Fibroblast of skin of back (primary cell): ENCODE measurements at places on chromosomes 7 and 10.

- DNase-seq: peak; percentile 49
Observed at GRCh38 chr7:37208528-37208927, 240.1 kb downstream of the ELMO1 start.

DNA sequence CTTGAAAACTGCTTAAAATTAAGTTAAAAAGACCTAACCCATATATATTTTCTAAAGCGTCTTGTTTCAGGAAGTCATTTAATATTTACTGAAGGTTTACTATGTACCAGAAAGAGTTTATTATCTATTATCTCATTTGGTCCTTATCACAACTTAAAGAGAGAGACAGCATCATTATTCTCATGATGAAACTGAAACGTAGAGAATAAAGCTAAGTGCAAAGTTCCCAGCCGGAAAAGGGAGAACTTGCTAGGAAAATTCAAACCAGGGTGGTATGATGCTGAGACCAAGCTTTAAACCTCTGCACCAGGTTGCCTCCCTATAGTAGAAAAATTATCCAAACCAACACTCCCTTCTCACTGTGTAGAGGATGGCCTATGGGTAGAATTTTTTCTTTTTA lies 207.7 kb upstream of the BMPER start:
- no peak for DNase-seq

DNA sequence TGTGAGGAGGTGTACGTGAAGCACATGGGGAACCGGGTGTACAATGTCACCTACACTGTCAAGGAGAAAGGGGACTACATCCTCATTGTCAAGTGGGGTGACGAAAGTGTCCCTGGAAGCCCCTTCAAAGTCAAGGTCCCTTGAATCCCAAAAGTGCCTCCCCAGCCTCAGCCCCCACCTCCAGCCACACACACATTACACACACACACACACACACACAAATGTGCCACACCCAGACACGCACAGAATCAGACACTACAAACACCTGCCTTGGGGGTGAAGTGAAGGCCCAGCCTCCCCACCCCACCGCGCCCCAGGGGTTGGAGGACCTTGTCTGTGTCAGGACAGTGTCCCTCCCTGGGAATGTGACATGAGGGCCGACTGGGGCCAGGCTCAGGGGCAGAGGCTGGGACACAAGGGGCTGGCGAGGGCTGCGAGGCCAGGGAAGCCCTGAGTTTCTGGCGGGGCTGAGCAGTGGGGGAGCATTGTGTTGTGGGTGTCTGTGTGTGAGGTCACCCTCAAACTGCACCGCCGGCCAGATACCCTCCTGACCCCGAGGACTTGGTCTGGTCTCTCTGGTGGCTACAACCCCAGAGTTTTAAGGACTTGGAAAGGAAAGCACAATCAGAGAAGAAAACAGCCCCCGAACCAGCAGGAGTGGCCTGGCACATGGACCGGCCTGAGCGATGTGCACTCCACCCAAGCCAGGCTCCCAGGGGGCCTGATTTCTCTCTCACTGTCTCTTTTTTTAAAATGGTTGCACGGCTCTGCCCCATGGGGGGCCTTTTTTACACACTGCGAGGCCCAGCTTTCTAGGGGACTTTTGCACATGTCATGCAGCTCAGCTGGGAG lies 4.0 kb upstream of the ATP6V1F start:
- DNase-seq: no peak

- no peak for DNase-seq
Observed at GRCh38 chr10:129353101-129353500, 113.9 kb upstream of the MGMT start.

GRCh38 chr7:7178906-7179305 lies 3.4 kb upstream of the C1GALT1 start:
- DNase-seq: no peak

DNA sequence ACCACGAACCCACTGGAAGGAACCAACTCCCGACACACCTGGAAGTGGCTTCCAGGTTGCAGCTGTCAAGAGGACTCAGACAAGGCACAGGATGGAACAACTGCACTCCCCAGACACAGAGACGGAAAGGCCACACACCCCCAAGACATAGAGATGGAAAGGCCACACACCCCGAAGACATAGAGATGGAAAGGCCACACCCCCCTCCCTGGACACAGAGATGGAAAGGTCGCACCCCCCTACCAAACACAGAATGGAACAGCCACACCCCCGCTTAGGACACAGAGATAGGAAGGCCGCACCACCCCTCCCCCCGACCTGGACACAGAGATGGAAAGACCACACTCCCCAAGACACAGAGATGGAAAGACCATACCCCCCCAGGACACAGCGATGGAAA lies 7.6 kb downstream of the ZNF511 start:
- DNase-seq: no peak

DNA sequence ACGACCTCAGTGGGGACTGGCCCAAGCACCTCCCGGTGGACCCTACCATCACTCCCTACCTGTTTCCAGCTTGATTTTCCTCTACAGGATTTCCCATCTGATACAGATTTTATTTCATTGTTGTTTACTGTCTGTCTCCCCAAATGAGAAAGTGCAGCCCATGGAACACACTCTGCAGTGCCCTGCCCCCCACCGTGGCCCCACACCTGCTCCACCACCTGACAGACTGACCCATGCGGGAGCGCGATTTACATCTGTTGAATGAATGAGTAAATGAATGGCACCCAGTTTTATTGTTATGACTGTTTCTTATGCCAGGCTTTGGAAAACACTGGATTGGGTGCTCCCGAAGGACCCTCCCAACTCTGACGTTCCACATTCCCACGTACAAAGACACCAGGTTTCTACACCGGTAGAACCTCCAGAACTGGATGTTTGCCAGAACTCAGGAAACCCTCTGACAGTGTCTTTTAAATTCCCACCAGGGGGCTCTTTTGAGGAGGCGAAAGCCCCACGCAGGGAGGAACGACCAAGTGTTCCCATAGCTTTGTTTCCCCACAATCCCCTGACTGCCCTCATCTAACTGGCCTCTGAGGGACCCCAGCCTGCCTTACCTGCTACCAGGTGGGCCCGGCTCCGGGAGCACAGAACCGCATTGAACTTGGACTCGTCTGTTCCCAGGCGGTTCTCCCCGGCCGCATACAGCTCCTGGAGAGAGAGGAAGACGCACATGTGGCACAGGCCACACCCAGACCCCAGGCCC lies 29.0 kb downstream of the PLAC9 start:
- no peak for DNase-seq

- DNase-seq: no peak
Observed at GRCh38 chr10:96803288-96803664, 28.8 kb upstream of the LCOR start.

GRCh38 chr10:80322711-80323110 lies 33.3 kb upstream of the MAT1A start:
- DNase-seq: no peak

GRCh38 chr7:140631602-140632001 lies 9.0 kb downstream of the DENND2A start:
- DNase-seq: no peak

DNA sequence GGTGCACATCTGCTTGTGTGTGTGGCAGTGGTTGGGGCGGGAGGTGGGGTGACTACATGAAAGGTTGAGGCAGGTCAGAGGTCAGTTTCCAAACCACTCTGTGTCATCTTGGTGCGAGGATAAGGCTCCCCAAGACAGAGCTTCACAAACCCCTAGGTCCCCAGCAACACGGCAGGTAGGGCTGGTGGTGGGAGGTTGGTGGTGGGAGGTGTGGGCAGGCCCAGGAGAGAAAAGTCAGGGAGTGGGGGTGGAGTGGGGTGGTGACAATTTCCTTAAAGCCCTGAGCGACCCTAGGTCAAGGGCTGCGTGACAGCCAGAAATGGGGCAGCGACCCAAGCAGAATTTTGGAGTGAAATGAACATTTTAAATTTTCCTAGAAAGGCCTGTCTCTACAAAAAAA lies 1.6 kb upstream of the STRA8 start:
- DNase-seq: no peak

DNA sequence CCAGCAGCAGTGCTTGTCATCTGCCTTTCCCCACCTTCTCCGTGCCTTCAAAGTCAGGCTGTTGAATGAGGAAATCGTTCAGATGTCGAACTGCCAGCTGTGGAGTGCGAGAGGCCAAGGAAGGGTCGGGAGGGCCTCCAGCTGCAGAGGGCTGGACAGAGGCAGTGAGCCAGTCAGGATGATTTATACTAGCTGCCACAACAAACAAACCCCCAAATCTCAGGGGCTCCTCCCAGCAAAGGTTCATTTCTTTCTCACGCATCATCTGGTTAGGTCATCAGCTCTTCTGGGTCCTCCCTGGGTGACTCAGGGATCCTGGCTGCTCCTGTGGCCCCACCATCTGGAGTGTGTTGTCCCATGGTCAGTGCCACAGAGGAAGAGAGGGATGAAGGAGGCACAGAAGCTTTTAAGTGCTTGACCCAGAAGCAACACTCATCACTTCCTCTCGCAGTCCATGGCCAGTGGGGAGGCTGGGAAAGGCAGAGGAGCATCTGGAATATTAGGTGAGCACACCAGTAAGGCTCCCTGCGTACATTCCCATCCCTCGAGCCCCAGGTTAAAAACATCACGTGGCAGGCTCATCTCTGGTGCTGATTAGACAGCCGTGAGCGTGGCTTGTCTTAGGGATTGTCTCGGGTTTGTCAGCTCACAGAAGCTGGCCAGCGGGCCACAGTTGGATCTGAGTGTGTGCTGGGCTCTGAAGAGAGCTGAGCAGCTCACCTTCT lies 140.7 kb downstream of the RGS10 start:
- peak; percentile 98 for DNase-seq

- DNase-seq: no peak
Observed at GRCh38 chr10:70364772-70365091, 17.7 kb downstream of the LRRC20 start.

DNA sequence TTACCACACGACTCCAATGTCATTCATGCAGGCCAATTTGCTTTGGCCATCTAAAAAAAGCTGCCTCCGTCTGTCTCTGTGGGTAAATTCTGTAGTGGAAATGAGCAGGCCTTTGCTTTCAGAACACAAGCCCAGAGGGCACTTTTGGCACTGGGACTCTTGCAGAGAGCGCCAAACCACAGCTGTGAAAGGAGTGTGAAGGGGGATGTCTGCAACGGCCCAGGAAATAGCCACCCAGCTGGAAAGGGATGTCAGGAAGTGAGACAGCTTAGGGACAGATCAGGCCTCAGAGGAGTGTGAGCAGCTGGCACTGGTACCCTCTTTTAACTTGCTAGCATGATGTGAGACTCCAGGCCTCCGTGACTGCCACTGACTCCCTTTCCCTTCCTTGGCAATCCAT lies 152.4 kb downstream of the DKK1 start:
- DNase-seq: peak; percentile 42

GRCh38 chr10:88793712-88794299 lies 8.7 kb upstream of the LIPM start:
- peak; percentile 60 for DNase-seq

- no peak for DNase-seq
Observed at GRCh38 chr10:127855976-127856375, 36.8 kb downstream of the CLRN3 start.

GRCh38 chr7:4993471-4993870 lies 34.5 kb upstream of the MMD2 start:
- no peak for DNase-seq

DNA sequence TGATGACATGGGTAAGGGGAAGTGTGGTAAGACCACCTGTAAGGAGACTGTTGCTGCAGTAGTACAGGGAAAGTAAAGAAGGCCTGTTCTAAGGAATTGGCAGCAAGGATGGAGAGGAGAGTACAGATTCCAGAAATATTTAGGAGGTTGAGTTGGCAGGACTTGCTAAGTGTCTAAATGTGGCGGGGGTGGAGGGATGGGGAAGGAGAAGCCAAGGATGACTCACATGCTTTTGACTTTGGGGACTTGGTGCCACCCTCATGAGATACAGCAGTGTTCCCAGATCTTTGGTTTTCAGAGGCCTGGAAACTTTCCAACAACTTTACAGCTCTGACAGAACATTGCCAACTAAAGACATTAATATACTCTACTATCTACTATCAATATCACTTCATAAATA lies 45.4 kb downstream of the CDK6 start:
- peak; percentile 92 for DNase-seq

- DNase-seq: no peak
Observed at GRCh38 chr7:157383868-157384267, 47.1 kb downstream of the DNAJB6 start.

DNA sequence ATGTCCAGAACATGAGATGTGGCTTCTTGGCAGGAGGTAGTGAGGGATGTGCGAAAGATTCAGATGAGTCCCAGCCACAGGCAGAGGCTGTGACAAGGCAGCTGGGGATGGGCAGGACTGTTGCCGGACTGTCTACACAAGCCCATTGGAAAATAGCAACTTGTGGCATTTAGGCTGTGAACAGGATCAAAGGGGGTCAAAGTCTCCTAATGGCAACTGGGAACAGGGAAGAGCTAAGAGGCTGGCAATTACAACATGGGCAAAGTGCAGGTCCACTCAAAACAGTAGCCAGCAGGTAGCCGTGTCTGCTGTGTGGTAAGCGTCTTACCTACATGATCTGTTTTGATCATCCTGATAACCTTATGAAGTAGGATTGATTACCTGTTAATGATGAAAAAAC lies 254.2 kb upstream of the ZNF32 start:
- no peak for DNase-seq

GRCh38 chr10:118543714-118544400 lies 51.6 kb downstream of the PRLHR start:
- DNase-seq: peak; percentile 27

DNA sequence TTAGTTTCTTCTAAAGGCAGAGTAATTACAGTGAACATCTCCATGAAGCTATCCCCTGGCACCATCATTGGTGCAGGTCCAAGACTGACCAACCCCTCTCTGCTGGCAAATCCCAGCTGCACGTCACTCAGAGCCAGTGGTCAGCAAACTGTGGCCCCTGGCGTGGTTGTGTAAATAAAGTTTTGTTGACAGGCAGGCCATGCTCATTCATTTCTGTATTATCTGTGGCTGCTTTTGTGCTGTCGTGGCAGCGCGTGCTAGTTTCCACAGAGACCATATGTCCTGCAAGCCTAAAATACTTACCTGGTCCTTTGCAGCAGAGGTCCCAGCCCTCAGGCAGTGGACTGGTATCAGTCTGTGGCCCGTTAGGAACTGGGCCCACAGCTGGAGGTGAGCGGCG lies 117.6 kb upstream of the NPS start:
- no peak for DNase-seq

DNA sequence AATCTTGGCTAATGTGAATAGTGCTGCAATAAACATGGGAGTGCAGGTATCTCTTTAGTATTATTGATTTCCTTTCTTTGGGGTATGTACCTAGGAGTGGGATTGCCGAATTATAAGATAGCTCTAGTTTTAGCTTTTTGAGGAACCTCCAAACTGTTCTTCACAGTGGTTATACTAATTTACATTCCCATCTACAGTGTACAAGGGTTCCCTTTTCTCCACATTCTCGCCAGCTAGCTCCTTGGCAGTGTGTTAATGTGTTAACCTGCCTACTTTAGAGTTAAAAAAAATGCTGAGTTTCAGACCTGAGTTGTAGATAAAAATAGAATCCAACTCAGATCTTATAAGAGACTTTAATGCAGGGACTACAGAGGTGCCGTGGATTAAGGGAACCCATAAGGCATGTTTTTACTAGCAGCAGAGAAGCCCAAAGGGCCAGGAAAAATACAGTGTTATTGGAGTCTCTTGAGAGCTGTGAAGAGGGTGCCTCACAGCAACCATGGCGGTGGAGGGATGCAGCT lies 35.4 kb downstream of the CDK13 start:
- no peak for DNase-seq

- DNase-seq: no peak
Observed at GRCh38 chr10:95467162-95467599, 94.0 kb downstream of the SORBS1 start.
